AML-193 (cell line): ENCODE measurements at places on chromosomes 3 and 15.

GRCh38 chr3:67357610-67358458 is 296.6 kb downstream of the SUCLG2 start:
- no peak for DNase-seq

DNA sequence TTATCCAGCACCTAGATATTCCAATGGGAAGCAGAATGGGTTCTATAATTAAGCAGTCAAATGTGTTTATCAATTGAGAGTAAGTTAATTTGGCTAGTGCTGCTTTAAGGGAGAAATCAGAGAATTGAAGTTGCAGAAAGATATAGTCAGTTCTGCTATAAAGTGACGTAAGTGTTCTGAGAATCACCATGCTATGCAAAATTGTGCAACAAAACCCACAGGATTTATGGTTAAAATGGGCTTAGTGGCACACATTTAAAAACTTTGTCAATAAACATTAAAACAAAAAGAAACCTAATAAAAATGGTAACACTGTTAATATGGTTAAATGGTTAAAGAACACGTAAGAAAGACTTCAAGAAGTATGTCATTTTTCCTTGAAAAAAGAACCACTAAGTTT is 74.5 kb downstream of the TMEM108 start:
- no peak for DNase-seq

DNA sequence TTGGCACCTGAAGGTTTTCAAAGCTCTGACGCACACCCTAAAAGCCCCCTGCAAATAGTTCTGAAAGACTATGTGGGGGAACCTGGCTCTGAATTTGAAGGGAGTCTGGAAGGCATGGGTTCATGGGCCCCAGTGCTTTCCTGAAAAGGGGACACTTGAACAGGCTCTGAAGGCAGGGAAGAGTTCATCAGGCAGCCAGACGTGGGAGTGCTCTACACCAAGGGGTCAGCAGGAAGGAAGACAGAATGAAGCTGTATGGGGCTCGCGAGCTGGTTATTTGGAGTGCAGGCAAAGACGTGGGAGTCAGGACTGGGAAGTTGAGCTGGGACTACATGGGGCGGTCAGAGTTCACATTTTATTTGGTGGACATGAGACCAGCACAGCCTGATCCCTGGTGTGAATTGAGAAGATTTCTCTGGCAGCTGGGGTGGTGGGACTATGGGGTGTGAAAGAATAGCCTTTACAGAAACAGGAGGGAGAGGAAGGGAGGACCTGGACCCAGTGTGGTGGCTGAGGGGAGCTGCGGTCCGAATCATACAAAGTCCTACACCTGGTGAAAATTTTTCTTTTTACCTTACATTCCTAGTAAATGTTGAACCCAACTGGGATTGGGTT is 12.6 kb downstream of the ABHD6 start:
- no peak for DNase-seq

- no peak for DNase-seq
These were observed 14.0 kb upstream of the SPINK8 start for GRCh38 chr3:48347500-48347899.

DNA sequence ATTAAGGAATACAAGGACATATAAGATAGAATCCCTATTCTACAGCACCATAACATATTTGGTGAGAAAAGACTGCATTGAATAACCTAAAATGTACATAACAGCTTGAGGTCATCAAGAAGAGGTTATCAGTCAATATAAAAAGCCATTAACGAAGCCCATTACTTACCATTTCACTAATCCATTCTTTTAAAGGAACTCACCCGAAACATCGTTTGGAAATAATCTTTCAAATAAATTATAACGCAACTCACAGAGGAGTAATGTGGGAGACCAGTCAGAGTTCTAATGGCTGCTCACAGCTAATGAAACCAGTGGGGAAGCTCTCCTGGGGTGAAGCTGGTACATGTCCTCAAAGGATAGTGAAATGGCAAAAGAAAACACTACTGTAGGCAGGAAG is 188.4 kb downstream of the TBC1D5 start:
- DNase-seq: no peak

DNA sequence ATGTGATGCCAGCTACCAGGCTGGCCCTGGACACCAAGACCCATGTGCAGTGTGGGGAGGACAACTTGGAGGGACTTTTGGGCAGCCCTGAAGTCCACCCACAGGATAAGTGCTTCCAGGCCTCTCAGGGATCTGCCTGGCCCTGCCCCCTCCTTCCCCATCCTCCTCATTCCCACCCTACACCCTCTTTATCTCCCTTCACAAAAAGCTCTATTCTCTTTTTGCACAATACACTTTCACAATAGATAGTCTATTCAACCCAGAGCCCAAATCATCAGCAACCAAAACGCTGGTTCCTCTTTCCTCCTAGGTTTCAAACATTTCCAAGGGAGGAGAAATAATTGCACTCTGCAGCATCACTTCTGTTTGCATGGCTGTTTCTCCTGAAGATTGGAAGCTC is 7.8 kb upstream of the ZNF710 start:
- peak; percentile 74 for DNase-seq

DNA sequence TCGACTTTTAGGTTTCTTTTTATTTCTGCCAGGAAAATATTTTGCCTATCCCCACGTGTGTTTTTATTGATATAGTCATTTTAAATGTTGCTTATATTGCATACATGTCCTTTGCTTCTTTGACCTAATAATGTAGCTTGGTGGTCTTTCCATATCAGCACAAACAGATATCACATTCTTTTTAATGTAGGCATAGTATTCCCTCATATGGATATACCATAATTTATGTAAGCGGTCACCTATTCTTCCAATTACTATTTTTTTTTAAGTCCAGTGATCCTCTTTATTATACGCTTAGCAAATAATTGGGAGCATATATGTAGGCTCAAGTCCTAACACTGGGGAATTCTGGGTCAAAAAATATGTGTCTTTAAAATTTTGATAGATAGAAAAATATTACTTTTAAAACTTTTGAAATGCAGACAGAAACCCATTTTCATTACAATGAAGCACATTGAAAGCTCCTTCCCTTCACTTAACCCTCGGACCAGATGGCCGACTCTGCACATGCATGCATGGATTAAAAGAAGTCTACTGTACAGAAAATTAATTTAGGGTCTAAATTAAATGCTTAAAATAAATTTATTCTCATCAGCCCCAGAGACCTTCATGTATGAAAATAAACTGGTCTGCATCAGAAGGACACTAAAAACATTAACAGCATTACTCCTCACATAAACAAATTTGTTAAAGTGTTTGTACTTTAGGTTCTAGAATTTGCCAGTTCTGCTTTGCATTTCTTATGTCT is 90.5 kb upstream of the LIMD1 start:
- no peak for DNase-seq

GRCh38 chr3:170622369-170623159 is 36.7 kb upstream of the SLC7A14 start:
- no peak for DNase-seq
